ENCODE measurements at places on chromosomes 16 and 17. TPM values are rescaled to one million over a fixed set of nuclear protein-coding genes. Genes with fewer than 3 reads are reported as not detected.

DNA sequence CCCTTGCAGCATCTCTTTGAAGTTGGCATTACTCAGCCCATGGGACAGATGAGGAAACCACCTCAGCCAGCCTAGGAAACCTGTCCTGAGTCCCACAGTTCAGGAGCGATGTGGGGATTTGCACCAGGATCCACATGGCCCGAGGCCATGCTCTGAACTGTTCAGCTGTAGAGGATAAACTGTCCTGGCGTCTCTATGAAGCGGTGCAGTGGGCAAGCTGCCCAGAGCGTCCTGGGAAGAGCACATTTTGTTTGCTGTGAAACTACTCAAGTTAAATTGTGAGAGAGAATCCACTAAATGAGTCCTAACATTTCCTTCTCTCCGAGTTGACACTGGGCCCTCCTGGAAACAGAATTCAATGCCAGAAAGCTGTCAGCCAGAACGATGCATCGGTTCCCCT is 276.6 kb upstream of the TNRC6C start:
- no peak overlapping the region for H3K4me3 ChIP-seq
- H3K36me3 ChIP-seq: no peaks in the 10 kb centered on the region
- H3K4me1 ChIP-seq: no peaks in the 10 kb centered on the region
- no peak overlapping the region for H3K27ac ChIP-seq
- peaks cover 2% of the 10 kb centered on the region for H3K27me3 ChIP-seq

Gene SOCS1
- 1.2 TPM for polyA plus RNA-seq

- H3K4me1 ChIP-seq: no peaks in the 10 kb centered on the region
- H3K27me3 ChIP-seq: peaks cover 14% of the 10 kb centered on the region
- no peak for DNase-seq
- H3K27ac ChIP-seq: no peak overlapping the region
- H3K36me3 ChIP-seq: no peaks in the 10 kb centered on the region
Measured at GRCh38 chr17:68497885-68498319, 14.3 kb upstream of the PRKAR1A start.

Gene FSCN2
- 0.46 TPM for polyA plus RNA-seq

Gene DCXR
- 241 TPM for polyA plus RNA-seq

DNA sequence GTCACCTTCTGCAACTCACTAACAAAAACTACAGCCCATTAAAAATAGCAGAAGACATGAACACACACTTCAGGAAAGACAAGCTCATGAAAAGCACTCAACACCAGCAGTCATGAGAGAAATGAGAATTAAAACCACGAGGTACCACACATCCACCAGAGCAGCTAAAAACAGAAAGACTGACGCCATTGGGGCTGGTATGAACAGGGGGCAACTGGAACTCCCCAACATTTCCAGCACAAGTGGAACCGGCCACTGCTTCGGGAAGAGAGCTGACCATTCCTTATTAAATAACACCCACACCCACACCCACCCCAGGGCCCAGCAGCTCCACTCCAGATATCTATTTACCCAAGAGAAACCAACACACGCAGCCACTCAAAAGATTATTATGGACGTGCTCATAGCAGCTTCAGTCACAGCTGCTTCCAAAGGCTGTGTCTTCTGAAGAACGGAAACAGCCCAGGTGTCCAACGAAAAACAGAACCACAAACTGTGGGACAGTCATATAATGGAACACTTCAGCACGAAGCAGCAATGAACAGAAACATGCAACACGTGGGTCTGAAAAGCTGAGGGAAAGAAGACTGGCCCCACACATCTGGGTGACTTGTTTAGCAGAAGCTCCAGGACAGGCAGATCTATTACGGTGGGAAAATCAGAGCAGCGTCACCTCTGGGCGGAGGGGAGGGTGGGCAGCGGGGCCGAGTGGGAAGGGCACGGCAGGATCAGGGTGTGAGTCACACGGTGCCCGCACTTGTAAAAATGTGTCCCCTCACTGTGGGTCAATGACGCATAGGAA is 41.1 kb downstream of the KLHDC4 start:
- H3K4me3 ChIP-seq: no peak overlapping the region
- no peaks in the 10 kb centered on the region for H3K27me3 ChIP-seq
- H3K27ac ChIP-seq: no peak overlapping the region
- no peak for DNase-seq
- H3K36me3 ChIP-seq: peaks cover 12% of the 10 kb centered on the region
- H3K4me1 ChIP-seq: peaks cover 6% of the 10 kb centered on the region

All from endothelial cell of umbilical vein (primary cell).